GM23338 (cell line): ENCODE measurements at places on chromosomes 1 and 21.

DNA sequence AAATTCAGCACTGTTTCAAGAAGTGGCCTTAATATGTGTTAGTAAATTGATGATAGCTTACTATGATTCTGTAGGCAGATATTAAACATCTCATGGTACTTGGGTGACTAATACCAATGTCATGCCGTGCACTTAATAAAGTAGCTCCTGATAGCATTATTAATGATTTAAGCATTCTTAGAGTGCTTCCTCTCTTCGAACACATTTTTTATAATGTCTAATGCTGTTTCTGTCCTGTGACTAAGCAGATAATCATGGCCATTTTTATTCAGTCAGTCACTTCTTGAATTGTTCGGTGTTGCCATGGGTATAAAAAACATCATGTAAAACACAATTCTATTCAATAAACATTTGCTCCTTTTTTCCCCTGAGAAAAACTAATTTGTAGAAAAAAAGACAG lies 804.6 kb upstream of the ADGRL4 start:
- DNase-seq = no peak

GRCh38 chr21:36694031-36694515 lies 4.8 kb upstream of the SIM2 start:
- peak; percentile 47 for DNase-seq

DNA sequence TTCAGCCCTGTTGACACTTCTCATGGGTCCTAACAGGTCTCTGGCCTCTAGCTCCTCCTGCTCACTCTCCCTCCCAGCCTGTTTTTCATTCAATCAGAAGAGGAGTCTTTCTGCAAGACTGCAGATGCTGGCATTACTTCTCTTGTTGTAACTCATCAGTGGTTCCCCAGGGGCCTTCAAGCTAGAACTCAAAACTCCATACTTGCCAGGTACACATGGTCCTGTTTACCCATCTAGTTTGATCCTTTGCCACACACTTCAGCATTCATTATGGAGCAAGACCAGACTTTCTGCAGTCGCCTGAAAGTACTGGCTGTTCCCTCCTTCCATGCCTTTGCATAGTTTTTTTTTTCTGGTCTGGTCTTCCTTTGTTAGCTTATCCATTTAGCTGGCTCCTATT lies 47.9 kb downstream of the SERBP1 start:
- DNase-seq = no peak

GRCh38 chr21:45833414-45833813 lies 148.2 kb upstream of the COL6A1 start:
- DNase-seq = no peak

GRCh38 chr1:4755301-4755845 lies 101.0 kb downstream of the AJAP1 start:
- DNase-seq = no peak

DNA sequence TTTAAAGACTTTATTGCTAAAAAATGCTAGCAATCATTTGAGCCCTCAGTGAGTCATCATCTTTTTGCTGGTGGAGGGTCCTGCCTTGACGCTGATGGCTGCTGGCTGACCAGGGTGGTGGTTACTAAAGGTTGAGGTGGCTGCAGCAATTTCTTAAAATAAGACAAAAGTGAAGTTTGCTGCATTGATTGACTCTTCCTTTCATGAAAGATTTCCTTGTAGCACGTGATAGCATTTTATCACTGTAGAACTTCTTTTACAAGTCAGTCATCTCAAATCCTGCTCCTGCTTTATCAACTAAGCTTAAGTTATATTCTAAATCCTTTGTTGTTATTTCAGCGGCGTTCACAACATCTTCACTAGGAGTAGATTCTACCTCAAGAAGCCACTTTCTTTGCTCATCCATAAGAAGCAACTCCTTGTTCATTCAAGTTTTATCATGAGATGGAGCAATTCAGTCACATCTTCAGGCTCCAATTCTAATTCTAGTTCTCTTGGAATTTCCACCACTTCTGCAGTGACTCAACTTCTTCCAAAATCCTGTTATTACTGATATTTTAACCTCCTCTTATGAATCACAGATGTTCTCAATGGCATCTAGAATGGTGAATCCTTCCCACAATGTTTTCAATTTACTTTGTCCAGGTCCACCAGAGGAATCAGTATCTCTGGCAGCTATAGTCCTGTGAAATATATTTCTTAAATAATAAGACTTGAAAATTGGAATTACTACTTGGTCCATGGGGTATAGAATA lies 17.6 kb upstream of the RGS1 start:
- no peak for DNase-seq

- DNase-seq = no peak
These were observed 28.8 kb upstream of the MTMR11 start for GRCh38 chr1:149965440-149965839.

- DNase-seq = no peak
These were observed 4.4 kb upstream of the FNDC5 start for GRCh38 chr1:32874860-32875752.

DNA sequence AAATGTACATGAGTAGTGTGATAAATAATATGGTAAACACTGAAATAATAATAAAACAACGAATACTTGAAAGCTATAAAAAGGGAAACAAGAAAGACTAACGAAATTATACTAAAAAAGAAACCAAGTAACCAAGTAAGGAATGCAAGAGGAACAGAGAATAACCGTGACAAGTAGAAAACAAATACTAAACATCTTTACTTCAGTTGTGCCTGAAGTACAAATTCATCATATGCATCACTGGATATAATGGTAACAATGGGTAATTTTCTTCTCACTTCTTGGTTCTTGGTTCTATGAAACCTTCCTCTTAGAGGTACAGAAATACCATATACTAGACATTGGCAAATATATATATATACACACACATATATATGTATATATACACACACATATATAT lies 1093.6 kb upstream of the B3GALT2 start:
- no peak for DNase-seq

DNA sequence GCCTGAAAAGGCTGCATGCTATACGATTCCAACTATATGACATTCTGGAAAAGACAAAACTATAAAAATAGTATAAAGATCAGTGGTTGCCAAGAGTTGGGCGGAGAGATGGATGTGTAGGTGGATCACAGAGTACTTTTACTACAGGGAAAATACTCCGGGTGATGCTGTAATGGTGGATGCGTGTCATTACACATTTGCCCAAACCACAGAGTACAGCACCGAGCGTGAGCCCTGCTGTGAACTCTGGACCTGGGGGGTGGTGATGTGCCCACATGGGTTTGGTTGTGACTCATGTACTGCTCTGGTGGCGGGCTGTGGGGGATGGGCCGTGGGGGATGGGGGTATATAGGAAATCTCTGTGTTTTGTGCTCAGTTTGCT lies 162.7 kb upstream of the COL6A1 start:
- DNase-seq = no peak

GRCh38 chr1:7366286-7366954 lies 404.7 kb upstream of the VAMP3 start:
- no peak for DNase-seq

- DNase-seq = no peak
These were observed 82.5 kb upstream of the MAP1LC3C start for GRCh38 chr1:242081446-242081845.

- DNase-seq = no peak
These were observed 27.2 kb upstream of the TSPEAR start for GRCh38 chr21:44738621-44739020.
